ENCODE measurements at places on chromosomes 11 and 22.

DNA sequence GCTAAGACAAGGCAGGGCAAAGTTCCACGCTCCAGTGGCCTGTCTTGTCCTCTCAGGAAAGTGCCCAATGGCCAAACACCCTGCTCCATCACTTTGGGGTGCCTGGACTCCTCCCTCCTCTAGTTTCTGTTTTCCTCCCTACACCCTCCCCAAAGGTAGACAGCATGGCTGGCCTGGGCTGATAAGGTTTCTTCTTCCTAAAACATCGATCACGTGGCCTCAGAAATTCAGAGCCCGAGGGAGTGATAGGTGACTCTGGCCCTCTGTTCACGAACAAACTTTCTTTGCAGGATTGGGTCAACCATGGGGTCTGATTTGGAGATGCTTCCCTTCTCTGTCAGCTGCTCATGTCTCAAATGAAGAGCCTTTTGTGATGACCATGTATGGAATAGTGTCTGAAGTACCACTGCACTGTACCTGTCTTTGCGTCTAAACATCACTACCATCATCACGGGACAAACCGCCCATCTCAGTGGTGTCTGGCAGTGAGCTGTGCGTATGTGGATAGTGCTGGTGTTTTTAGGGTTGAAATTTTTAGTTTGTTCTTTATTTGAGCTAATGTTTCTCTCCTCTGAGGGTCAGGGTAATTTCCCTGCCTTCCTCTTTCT lies 6.1 kb downstream of the MICAL2 start:
- DNase-seq = no peak

DNA sequence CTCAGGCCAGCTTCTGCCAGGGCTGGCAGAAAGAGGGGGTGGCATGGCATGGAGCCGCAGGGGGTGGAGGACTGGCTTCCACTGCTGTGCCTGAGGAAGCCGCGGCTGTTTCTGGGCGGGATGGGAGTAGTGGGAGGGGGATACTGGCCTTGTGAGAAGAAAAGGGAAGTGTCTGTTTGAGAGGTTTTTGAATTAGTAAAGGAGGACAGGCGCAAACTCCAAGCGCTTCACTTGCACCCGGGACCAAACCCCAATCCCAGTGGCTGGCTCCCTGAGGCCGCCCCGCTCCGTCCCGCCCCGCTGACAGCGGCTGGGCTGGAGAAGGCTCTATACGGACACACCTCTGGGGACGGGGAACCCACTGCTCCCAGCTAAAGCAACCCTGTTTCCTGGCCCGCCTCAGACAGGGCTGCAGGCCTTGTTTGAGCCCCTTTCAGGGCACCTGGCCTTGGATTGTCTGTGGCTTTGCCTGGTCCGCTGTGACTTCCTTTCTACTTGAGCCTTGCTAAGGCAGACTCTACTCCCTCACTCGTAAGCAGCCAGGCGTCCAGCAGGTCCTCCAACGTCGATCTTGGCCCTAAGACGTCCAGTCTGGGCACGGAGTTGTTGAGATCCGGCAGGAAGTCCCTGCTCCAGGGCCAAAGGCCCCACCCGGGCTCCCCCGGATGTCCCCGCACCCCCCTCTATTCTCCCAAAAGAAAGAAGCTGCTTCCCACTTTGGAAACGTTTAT lies 2.2 kb downstream of the APOA1 start:
- peak; percentile 86 for DNase-seq

DNA sequence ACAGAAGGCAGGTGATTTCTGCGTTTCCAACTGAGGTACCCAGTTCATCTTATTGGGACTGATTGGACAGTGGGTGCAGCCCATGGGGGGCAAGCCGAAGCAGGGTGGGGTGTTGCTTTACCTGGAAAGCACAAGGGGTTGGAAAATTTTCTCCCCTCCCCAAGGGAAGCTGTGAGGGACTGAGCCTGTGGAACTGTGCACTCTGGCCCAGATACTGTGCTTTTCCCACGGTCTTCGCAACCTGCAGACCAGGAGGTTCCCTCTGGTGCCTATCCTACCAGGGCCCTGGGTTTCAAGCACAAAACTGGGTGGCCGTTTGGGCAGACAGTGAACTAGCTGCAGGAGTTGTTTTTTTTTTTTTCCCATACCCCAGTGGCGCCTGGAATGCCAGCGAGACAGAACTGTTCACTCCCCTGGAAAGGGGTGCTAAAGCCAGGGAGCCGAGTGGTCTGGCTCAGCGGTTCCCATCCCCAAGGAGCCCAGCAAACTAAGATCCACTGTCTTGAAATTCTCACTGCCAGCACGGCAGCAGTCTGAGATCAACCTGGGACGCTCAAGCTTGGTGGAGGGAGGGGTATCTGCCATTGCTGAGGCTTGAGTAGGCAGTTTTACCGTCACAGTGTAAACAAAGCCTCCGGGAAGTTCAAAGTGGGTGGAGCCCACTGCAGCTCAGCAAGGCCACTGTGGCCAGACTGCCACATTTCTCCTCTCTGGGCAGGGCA lies 97.2 kb downstream of the JRKL start:
- DNase-seq = no peak

DNA sequence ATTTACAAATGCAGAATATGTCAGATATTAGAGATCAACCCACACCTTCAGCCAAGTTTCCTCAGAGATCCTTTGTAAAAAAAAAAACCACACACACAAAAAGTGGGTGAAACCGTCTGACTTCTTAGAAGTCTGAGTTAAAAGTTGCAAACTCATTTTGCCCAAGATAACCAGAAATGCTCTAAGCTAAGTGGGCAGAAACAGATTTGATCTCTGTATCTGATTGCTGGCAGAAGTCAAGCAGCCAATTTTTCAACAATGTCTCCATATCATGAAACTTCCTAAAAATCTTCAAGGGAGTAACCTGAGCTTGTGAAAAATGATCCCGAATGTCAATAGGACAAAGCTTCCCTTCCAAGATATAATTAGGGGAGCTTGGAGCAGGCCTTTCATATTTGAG lies 28.6 kb upstream of the ATXN10 start:
- no peak for DNase-seq

- DNase-seq = no peak
These were observed 16.3 kb downstream of the OR52K2 start for GRCh38 chr11:4465407-4465806.
